ENCODE measurements at places on chromosomes 1 and 21.

- DNase-seq, result no peak
Observed at GRCh38 chr1:6163973-6164617, 16.0 kb downstream of the CHD5 start.

DNA sequence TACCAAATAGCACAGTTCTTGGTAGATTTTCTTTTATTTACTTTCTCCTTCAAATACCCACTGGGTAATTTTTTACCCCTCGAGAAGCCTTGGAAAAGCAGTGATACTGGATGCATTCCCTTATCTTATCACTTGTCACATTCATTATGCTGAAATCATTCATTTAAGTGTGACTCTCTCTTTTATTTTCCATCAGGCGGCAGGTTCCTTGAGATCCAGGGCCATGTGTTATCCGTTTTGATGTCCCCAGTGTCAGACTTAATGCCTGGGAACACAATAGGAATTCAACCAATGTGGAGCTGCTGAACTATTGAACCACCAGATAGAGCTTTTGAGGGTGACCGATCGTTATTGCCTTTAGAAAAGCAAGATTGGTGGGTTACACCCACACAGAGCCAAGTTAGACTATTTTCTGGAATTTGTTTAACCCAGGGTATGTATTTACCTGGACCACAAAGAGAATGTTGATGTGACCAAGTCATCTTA, 51.5 kb upstream of the ATP5PO start:
- no peak for DNase-seq

GRCh38 chr1:171595324-171595723, 26.7 kb upstream of the MYOCOS start:
- no peak for DNase-seq

- DNase-seq, result peak; percentile 41
Observed at GRCh38 chr1:175338387-175339135, 146.0 kb upstream of the KIAA0040 start.

GRCh38 chr1:175481126-175482070, 262.0 kb downstream of the TNR start:
- DNase-seq, result no peak

- no peak for DNase-seq
Observed at GRCh38 chr1:173191011-173191705, 16.0 kb downstream of the TNFSF4 start.

DNA sequence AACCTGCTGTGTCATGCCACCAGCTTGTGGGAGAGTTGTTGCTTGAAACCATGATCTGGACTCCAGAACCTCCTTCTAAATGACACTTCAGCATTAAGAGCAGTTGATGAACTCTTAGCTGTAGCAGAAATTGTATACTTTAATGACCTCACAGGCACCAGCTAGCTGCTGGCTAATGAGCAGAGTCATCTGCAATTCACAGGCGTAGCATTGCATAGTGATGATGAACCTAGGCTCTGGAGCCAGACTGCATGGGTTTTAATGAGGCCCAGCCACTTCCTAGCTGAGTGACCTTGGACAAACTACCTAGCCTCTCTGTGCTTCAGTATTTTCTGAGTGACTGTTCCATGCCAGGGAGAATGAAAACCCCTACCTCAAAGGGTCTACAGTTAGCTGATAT, 407.1 kb downstream of the LMO4 start:
- DNase-seq, result no peak

GRCh38 chr1:196143602-196144342, 464.5 kb downstream of the KCNT2 start:
- DNase-seq, result no peak

- DNase-seq, result no peak
Observed at GRCh38 chr21:17699524-17700189, 87.0 kb upstream of the BTG3 start.

DNA sequence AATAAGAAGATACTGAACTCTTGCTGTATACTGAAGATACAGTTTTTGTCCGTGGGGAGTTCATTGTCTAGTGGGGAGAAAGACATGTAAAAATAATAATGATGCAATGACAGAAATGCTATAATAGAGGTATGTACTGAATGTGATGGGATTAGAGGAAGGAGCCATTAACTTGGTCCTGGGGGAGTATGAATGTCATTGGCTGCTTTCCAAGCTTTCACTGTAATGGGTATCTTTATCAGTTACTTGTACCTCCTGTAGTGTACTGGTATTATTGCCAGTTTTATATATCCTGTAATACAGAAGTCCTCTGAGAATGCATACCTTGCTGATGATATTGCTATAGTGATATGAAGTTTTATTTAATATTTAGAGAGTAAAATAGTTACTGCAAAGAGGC, 7.4 kb downstream of the BTBD8 start:
- DNase-seq, result no peak

GRCh38 chr1:19934336-19934735, 10.9 kb upstream of the PLA2G2E start:
- no peak for DNase-seq

DNA sequence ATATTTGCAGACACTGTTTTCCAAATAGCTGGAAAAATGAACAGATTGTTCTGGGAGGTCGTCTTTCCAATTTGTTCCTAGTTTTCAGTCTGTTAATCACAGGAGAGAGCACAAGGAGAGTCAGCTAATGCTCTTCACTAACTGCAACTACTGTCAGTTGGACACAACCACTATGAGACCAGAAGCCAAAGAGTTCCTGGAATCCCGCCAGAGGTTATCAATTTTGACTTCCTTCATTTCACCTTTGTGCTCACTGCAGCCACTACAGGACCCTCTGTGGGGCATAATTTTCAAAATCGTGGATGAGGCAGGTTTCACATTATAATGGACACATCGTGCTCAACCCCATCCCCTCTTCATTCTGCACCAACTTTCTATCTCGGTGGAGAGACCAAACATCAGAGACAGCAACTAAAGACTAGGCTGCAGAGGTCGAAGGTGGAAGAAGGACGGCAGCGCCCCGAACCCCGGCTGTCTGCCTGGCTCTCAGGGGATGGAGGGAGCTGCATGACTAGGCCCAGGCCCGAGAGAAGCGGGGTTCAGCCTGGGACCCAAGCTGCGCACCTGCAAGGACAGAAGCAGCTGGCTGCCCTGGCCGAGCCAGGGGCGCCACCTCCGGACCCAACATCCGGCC, 602 bp downstream of the KIAA0319L start:
- no peak for DNase-seq

- DNase-seq, result no peak
Observed at GRCh38 chr1:112678605-112679004, 4.1 kb downstream of the MOV10 start.

GRCh38 chr1:182444497-182444896, 5.4 kb upstream of the RGSL1 start:
- no peak for DNase-seq

GRCh38 chr21:15224346-15225086, 159.7 kb upstream of the NRIP1 start:
- DNase-seq, result no peak

DNA sequence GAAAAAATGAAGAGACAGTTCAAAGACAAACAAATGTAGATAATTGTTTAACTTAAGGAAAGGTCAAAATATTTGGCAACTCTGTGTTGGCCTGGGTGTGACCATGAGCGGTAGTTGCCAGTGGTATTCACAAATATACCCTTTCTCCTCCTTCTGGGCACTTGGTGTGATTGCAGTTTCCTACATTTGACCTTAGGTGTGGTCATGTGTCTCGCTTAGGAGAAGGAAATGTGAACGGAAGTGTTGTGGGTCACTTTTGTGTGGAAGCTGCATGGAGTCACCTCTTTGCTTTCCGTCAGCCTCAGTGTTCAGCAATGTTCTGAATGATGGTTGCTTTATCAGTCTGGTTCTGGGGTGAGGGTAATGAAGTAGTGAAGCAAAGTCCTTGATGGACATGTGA, 3.4 kb upstream of the PCSK9 start:
- no peak for DNase-seq

DNA sequence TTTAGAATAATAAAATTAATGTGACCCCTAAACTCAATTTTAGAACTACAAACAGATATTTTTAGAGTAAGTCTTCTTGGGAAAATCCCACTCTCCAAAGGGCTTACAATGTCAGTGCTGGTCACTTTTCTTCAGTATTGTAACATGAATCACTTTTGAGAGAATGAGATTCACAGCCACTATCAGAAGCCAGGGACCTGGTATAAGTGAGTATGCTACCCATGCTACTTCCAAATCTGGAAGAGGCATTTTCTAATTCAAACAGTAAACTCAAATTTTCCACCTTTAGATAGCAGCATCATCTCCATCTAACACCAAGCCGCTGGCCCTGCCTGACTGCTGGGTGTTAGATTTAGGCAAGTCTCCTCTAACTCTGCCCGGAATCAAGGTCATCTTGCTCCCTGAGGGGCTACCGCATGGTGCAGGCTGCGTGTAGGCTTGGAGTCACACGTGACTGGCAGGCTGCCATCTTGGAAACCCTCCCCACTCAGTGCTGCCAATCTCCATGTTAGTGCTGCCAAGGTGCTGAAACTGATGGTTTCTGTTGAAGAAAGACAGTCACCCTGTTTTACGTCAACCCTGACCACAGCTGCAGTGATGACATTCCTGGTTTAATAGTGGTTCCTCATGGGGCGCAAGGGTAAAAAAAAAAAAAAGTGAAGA, 882.9 kb upstream of the B3GALT2 start:
- no peak for DNase-seq

DNA sequence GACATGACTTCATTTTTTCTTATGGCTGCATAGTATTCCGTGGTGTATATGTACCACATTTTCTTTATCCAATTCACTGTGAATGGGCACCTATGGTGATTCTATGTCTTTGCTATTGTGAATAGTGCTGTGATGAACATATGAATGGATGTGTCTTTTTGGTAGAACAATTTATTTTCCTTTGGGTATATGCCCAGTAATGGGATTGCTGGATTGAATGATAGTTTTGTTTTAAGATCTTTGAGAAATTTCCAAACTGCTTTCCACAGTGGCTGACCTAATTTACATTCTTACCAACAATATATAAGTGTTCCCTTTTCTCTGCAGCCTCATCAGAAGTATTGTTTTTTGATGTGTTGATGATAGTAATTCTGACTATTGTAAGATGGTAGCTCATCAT, 361.7 kb upstream of the SGIP1 start:
- no peak for DNase-seq

DNA sequence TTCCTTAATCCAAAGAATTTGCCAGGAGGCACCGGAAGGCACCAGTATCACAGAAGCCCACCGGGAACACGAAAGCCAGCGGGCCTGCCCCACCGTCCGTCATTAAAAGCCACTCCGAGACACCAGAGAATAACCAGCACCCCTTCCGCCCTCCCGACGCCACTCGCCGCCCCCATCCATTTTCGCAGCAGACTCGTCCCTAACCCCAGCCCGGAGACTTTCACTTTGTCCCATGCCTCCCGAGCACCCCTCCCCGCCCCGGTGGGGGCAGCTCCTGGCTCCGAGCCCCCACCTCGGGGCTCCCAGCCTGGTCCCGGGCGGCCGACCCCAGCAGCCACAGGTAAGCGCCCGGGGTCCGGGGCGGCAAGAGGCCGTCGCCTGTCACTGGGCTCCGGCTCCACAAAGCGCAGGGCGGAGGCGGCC, 105.4 kb downstream of the SLC45A1 start:
- DNase-seq, result no peak

- no peak for DNase-seq
Observed at GRCh38 chr21:37398697-37399096, 32.1 kb downstream of the DYRK1A start.

GRCh38 chr1:159612211-159612885, 24.7 kb downstream of the APCS start:
- DNase-seq, result no peak

- DNase-seq, result no peak
Observed at GRCh38 chr1:234495231-234495990, 16.4 kb upstream of the TARBP1 start.

DNA sequence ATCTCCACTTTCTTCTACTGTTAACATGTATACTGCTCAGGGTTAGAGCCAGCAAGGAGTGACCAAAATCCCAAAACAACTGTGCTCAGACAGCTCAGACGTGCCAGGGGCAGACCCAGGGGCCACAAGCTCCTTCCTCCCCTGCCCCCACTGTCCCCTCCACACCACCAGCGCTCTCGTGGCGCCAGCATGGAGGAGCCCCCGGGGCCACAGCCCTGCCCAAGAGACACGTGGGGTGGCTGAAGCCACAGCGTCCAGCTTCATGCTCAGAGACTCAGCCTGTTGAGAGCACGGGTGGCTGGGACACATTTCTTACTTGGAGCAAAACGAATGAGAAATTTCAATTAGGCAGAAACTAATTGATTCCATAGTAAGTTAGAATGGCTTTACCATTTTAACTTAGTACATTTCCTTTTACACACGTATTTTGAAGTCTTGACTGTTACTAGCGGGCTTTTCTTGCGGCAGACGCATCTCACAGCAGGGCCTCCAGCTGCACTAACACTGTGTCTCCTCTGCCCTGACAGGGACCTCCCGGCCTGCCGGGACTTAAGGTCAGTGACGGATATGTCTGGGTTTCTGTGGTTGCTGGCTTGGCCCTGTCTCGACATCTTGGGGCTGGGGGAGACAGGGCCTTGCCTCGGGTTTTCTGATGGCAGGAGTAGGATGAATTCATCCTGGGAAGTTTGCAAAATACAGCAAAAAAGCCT, 54.2 kb downstream of the SLC19A1 start:
- no peak for DNase-seq

GRCh38 chr1:95057351-95057750, 15.4 kb downstream of the ALG14 start:
- DNase-seq, result no peak

DNA sequence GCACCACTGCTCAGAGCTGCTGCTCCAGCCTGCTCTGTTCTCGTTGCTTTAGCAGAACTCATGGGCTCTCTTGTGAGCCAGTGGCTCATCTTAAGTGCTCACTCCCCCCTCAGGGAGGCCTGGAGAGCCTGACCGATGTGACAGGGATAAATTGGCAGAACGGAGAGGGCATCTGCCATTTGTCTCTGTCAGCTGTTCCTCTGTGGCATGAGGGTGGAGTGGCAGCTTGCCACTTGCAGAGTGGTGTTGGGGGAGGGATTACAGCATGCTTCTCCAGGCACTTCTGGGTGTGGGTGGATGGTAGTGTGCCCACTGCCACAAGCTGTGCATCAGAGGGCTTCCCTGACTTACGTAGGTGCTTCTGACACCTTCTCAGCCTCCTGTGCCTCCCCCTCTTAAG, 229.5 kb downstream of the PAPPA2 start:
- no peak for DNase-seq

- DNase-seq, result no peak
Observed at GRCh38 chr21:32307706-32308105, 9.1 kb downstream of the MRAP start.

DNA sequence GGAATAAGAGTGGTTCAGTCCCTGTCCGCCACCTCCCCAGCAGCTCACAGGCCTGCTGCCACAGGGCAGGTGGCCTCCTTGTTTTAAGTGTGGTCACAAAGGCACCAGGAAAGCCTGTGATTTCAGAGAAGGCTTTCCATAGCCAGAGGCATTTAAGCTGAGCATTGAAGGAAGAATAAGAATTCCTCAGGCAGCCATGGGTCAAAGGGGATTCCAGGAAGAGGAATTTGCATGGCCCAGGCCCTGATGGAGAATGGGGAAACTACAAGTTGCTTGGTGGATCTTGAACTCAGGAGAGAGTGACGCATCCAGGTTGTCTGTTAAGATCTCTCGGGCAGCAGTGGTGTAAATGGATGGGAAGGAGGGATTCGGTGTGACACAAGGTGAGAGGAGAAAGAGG, 66.7 kb downstream of the KLHDC7A start:
- no peak for DNase-seq
